ENCODE measurements at places on chromosomes 3 and 15.

- no peak for DNase-seq
Observed at GRCh38 chr3:11447584-11448200, 175.5 kb downstream of the ATG7 start.

GRCh38 chr3:63458405-63458804 is 180.3 kb downstream of the SYNPR start:
- no peak for DNase-seq

DNA sequence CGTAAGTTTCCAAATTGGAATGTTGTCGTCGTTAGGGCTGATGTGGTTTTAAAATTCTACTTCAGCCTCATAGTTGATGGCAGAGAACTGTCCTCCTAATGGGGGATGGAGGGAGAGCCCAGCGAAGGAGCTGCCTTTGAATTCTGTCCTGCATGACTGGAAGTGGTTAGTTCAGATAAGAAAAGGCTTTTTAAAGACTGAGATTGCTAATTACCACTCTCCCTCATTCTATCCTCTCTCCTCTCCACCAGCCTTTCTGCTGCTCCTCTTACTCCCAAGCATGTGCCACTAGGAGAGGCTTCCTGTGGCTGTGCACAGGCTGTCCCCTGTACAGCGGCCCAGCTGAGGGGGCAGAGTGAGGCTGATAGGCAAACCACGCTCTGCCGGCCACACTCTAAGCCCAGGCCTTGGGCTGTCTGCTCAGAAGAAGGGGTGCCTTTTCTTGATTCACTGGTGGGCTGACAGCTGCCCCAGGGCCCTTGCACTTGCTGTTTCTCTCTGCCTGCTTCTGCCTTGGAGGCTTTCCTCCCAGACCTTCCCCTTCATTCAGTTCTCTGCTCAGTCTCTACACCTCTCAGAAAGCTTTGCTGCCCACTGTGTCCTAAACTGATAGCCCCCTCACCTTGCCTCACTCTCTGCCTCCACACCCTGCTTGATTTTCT is 8.7 kb upstream of the PAQR9 start:
- DNase-seq: no peak

DNA sequence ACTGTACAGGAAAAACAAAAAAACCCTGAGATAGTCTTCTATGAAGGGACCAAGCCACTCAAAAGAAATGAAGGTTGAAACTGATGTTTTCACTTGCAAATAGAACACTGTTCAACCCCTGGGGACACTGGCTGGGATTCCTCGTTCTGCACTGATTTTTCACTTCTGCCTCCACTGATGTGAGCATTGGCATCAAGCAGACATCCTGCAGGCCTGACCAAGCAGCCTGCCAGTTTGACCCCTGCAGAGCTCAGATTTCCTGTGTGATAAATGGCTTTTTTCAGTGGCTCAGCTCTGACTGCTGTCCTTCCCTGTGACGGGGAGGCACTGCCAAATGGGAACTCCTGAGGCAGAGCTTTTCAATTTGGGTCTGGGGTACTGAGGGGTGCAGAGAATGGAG is 50.0 kb downstream of the RASGRP1 start:
- DNase-seq: no peak

DNA sequence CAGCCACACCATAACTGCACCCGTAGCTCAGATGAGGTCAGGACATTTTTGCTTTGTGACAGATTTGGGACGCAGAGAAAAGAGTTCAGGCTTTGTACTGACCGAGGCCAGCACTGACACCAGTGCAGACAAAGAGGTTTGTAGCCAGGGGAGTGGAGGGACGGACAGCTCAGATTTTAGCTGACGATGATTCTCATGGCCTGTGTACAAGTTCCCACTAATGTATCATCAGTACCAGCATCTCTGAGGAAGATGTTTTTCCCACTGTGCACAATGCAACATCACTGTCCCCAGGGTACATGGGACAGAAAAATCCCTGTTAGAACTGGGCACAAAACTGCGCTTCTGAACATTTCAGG is 112.7 kb downstream of the SLCO3A1 start:
- no peak for DNase-seq

GRCh38 chr15:50163719-50164410 is 18.1 kb upstream of the SLC27A2 start:
- no peak for DNase-seq

GRCh38 chr15:68614286-68615035 is 35.7 kb downstream of the CORO2B start:
- peak; percentile 72 for DNase-seq

- no peak for DNase-seq
Observed at GRCh38 chr15:42502477-42502876, 7.0 kb downstream of the SNAP23 start.

DNA sequence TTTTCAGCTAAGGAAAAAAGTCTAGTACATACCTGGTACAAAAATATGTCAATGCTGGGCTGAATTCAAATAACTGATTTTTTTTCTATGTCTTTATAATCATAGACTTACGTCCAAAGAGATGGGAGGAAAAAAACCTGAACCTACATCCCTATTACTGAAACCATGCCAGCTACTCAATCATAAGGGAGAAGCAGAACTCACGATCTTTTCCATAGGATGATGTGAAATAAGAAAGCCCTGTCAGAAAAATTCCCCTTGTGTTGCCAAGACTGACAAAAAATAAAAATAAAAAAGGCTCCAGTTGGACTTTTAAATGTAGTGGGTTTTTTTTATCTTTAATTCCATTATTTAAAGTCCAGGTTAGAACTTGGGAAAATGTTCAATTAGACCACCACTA is 3.3 kb downstream of the MSL2 start:
- DNase-seq: no peak

- no peak for DNase-seq
Observed at GRCh38 chr15:29207758-29208108, 61.9 kb downstream of the NSMCE3 start.

DNA sequence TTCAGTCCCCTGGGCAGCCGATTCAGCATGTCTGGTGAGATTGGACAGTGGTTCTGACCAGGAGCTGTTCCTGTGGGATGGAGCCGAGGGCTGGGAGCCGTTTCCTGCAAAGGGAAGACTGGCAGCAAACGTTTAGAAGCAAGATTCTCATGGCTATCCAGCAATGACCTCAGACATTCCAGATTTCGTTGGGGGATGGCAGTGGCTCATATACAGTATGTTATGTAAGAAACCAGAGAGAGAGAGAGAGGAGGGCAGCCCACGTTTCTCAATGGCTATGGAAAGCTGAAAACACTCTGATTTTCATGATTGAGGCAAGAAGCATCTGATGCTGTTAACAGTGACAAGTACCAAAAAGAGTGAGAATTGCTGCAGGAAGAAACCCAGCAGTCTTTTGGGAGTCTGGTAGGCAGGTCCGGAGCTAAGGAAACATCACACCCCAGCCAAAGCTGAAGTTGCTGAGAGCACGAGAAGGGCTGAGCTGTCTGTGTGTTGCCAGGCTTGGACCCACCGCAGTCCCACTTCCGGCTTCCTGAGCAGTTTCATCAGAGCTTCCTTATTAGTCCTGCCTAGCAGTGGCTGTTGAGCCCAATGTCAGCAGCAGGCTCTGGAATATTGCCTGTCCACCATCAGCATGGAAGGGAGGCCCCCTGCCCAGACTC is 25.6 kb upstream of the VPS8 start:
- no peak for DNase-seq

GRCh38 chr15:92624401-92624991 is 31.1 kb downstream of the FAM174B start:
- DNase-seq: no peak

DNA sequence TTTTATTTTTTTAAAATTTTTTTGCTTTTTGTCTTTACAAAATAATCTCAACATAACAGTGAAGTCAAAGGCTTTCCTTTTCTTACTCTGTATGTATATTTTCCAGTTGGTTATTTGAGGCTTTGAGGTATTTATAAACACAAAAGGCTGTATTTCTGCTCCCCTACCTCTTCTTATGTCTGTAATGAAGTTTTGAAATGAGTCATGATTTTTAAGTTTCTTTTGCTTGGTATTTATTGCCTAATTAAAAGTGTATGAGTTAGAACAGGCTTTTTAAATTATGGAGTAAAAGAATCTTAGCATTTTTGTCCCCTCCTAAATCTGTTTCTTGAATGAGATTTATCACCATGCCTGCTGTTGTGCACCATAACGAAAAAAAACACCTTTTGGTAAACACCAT is 66.0 kb downstream of the DCUN1D1 start:
- no peak for DNase-seq

- DNase-seq: no peak
Observed at GRCh38 chr3:44420676-44421075, 56.8 kb downstream of the ZNF445 start.

DNA sequence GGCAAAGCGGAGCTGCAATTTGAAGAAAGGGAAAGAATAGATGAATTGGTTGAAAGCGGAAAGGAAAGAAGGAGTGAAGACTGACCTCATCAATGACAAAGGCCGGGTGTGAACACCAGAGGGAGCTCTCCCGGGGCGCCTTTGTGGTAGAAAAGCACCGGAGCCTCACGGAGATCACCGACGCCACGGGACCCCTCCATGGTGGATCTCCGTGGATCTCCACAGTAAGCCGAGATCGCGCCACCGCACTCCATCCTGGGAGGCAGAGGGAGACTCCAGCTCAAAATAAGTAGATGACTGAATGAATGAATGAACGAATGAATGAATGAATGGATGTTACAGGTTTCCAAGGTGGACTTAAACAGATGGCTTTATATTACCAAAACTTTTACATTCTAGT is 25.0 kb downstream of the GPR160 start:
- no peak for DNase-seq

GRCh38 chr3:165827883-165828282 is 9.3 kb downstream of the BCHE start:
- DNase-seq: no peak

- DNase-seq: no peak
Observed at GRCh38 chr3:7630351-7630911, 769.5 kb downstream of the GRM7 start.

- no peak for DNase-seq
Observed at GRCh38 chr3:171949554-171949953, 89.8 kb upstream of the FNDC3B start.

DNA sequence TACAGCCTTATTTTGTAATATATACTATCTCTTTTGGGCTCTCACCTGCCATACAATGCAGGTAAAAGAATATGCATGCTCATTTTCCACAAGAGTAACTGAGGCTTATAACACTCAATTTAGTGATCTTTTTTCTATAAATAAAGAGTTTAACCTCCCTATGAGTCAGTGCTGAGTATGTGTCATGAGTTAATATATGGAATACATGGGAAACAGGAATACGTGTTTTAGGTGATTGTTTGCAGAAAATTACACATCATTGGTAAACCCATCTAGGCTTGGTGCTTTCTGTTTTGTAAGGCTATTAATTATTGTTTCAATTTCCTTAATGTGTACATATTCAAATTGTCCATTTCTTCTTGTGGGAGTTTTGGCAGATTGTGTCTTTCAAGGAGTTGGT is 411.3 kb downstream of the GRM7 start:
- no peak for DNase-seq

DNA sequence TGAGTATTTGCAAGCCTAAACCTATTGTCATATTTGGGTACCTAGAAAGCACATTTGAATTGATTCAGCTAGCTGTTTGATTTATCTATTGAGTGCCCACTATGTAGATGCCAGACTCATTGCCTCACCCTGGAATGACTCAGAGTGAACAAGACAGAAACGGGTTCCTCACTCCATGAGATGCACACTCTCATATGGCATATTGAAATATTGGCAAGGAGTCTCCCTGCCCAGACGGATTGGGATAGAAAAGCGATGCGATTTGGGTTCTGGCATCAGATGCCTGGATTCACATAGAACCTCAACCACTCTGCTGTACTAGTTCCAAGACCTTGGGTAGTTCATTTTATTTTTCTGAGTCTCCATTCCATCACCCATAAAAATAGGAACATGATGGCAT is 22.5 kb downstream of the LRRN1 start:
- DNase-seq: no peak
